ENCODE measurements at places on chromosomes 1 and 21.

DNA sequence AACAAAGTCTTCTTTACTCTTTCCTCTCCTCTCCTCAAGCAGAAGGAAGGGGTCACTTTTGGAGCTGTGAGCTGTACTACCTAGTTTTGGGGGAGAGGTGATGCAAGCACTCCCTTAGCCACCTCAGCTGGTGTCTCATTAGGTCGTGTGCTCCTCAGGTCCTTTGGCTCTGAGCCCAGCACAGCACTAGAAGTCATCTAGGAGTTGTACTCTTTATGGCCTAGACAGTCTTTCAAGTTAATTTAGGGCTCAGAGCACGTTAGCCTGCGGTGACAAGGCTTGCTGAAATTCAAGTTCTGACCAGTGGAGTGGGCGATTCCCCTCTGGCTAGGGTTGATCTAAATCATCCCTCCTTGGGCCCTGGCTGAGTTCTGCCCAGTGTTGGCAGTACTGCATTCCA is 48.0 kb upstream of the WDR26 start:
- DNase-seq, result no peak

GRCh38 chr1:153357853-153358690 is at the start of gene S100A9:
S100A9 (plus strand) TSS chr1:153357854; CDS start chr1:153358284, 430 bp downstream.
- no peak for DNase-seq

DNA sequence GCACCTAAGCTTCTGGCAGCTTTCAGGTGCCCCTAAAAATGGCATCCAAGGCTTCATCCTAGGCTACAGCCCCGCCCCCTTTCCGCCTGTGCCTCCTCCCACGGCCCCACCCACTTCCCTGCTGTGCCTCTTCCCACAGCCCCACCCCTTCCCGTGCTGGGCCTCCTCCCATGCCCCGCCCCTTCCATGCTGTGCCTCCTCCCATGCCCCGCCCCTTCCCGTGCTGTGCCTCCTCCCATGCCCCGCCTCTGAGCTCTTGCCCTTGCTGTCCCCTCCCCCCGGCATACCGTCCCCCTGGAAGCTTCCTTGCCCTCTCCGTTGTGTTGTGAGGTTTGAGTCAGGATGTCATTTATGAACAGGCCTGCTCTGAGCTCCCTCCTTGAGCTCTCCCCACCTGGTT is 228.5 kb upstream of the AJAP1 start:
- DNase-seq, result peak; percentile 7

- DNase-seq, result no peak
These were observed 39.4 kb downstream of the CD46 start for GRCh38 chr1:207791290-207791689.
